Vagina (tissue), 2 donors: ENCODE measurements at places on chromosomes 7 and 10. TPM values are rescaled to one million over a fixed set of nuclear protein-coding genes. Genes with fewer than 3 reads are reported as not detected.

DNA sequence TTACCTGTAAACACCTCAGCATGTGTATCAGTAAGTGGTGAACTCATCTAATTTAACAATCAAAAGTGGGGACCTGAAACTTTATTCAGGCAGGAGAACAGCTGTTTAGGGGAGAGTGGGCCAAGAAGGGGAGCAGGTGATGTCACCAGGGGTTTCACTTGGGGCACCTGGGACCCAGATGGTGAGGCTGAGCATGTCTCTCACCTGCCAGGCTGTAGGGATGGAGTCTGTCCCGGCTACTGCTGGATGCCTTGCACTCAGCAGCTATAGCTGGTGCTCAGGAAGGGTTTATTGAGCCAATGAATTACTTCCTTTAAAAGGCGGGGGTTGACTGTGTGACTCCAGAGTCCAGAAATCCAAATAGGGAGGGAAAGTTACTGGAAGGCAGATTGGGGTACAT is 23.0 kb downstream of the CDH23 start:
- DNase-seq, result no peak

DNA sequence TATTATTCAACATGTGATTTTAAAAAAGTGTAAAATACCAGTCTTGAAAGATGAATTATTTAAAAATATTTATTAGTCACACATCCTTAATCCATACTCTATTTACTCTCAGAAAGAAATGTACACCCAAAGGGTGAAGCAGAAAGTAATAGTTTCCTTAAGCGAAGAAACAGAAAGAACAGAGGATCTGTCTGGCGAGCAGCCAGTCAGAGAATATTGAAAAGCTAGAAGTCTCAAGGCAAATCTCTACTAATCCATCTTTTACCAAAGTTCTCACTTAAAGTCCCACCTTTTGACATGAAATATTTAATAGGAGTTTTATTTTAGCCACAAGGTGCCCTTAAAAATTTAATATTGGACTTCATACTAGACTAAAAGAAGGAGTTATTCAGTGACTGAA is 46.7 kb downstream of the MKX start:
- no peak for DNase-seq

DNA sequence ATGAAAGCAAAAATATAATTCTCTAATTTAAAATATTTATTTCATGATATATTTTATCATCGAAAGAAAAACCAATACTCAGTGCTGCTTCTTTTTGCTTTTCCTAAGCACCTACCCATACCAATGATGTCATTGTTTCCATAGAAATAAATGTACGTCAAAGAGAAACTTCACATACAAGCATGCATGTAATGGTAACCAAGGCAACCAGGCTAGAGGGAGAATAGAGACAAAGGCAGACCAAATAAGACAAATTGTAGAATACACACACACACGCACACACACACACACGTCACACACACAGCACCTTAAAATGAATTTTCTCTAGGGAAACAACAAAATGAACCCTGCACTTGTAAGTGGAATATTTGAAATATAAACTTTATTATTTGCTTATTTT is 75.5 kb downstream of the MACC1 start:
- no peak for DNase-seq

DNA sequence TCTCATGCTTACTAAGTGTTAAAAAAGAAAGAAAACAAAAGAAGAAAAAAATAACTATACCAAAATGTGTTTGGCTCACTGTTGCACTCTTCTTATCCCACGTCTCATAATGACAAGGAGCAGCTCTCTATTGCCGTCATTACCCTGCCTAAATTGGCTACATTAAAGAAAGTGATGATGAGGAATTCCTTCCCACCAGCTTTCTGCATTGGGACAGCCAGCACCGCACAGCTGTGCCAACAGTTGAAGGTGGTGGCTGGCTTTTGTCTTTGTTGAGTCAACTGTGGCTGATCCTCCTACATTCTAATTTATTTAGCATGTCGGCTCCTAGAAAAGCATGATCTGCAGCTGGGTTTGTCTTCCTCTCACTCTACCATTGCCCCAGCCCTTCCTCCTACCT is 751.8 kb downstream of the KCNMA1 start:
- DNase-seq, result no peak

DNA sequence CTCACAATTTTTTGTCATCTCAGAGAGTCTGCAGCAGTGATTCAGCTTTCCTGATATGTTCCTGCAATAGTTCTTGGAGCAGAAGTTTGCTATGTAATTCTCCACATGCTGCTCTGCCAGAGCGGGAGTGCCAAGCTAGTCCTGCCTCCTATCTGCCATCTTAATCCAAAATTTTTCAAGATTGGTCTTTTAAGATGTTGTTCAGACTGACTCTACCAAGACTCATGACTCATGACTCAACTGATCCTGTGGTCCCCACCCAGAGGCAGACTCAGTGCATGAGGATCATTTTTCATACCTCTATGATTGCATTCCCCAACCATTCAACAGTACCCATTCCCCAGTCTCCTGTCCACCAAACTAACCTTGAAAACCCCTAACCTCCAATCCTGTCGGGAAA is 470.8 kb downstream of the INHBA start:
- DNase-seq, result no peak

DNA sequence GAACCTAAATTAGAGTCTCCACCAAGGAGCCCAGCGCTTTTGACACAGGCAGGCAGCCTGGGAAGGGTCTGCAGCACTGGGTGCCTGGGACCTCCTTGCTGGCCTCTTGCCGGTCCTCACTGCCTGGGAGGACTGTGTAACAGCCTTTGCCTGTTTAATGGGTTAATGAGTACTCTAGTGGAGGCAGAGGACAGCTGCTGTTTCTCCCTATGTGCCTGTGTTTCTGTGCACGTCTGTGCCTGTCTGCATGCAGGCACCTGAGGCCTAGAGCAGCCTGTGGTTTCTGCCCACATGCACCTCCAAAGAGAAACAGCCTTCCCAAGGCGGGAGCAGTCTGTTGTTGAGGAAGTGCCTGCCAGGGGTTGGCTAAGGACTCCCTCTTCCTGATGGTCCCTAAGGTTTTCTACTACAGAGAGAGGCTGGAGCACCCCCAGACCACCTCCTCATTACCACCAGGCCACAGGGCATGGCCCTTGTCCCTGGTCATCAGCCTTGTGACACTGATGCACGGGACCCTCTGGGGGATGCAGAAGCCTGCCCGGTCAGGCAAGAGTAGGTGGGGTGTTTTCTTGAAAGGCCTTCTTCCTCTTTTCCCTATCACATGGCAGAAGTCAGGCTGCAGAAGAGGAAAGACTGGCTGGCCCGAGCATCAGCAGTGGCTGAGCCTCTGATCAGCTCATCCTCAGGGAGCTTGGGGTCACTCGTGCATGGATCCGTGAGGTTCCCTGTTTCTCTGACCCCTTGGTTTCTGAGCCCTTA is 14.2 kb downstream of the SLC29A3 start:
- DNase-seq, result no peak

- DNase-seq, result no peak
Observed at GRCh38 chr7:24574386-24574785, 1.1 kb downstream of the PALS2 start.

- no peak for DNase-seq
Observed at GRCh38 chr10:45378914-45379726, 5.1 kb downstream of the ALOX5 start.

DNA sequence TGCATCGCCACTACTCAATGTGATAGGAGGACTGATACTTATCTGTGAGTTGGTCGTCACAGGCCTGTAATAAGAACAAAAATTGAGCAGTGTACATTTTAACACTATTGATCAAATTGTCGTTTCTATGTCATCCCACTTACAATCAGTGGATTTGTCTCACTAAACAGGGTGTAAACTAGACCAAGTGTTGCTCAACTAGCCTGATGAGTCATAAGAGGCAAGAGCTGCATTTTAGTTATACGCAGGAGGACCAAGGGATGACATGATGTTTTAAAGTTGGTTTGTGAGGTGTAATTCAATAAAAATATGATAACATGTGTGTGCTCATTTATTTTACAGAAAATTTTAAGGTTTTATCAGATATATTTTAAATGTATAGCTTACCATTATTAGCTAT is 1239.2 kb downstream of the REEP3 start:
- DNase-seq, result no peak

- DNase-seq, result no peak
Observed at GRCh38 chr7:1537535-1538412, 7.3 kb downstream of the MAFK start.

DNA sequence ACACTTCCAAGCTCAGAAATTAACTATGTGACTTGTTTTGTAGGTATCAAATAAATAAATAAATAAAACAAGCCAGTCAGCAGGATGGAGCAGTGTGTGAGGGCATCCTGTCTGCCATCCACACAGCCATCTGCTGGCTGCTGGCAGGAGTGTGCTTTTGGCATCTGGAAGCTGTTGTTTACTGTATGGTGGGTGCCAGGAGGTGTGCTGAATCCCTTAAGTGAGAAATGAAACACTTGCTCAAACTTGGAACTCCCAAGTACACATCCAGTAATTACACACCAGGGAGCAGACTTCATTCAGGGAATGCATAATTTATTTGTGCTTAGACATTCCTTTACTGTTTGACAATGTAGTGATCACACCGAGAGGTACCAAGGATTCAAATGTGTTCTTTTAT is 16.9 kb upstream of the TAX1BP1 start:
- no peak for DNase-seq

GRCh38 chr10:97028126-97028831 is 157.5 kb downstream of the SLIT1 start:
- no peak for DNase-seq

GRCh38 chr10:78455811-78456210 is 422.1 kb downstream of the RPS24 start:
- DNase-seq, result no peak

DNA sequence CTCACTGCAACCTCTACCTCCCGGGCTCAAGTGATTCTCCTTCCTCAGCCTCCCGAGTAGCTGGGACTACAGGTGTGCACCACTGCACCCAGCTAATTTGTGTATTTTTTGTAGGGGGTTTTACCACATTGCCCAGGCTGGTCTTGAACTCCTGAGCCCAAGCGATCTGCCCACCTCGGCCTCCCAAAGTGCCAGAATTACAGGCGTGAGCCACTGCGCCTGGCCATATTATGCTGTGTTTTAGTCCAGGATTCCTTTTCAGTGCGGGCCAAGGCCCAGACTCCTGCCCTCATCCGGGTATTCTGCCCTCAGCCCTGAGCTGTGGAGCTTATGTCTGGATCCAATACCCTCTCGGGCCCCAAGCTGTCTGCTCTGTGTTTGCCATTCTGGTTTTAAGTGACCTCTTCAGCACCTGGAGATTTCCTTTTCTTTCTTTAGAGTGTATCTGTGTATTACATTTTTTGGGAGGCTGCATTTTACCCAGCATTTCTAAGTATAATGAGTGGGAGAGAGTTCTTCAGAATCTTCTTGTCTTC is 114.9 kb downstream of the BUB3 start:
- DNase-seq, result no peak

DNA sequence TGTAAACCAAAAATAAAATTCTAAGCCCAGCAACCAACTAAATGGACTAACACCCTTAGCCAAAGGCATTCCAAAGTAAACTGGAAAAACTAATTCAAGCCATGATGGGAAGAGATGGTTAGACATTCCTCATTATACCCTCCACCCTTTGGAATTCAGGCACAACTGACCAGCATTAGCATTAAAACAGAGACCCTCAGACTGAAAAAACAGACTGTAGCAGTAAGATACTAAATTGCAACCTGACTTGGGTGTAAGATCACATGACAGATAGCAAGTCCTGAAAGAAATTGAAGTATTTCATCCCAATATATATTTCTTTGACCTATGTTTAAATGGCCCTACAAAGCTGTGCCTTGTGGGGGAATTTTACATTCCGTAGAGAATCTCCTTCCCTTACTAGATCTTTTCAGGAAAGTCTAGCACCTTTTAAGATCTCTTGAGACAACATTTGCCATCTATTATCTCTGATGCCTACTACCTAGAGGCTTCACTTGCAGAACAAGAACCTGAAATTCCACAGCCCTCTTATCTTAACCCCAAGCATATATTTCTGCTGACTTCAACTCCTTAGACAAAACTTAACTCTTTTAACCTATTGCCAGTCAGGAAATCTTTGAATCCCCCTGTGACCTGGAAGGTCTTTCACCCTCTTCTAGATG is 750.2 kb upstream of the IGFBP3 start:
- DNase-seq, result no peak

GRCh38 chr7:102415685-102416225 is 17.6 kb upstream of the ORAI2 start:
- no peak for DNase-seq

- no peak for DNase-seq
Observed at GRCh38 chr7:82507365-82507975, 63.9 kb upstream of the CACNA2D1 start.

Gene APBB1IP
- 7.4 TPM for total RNA-seq

Gene PDZD7
- 1.5 TPM for total RNA-seq

Gene CALHM2
- 94.3 TPM for total RNA-seq

Gene WEE2
- total RNA-seq, result not detected

Gene FIS1
- 204 TPM for total RNA-seq
